ENCODE measurements at places on chromosomes 13 and 19.
A peak's percentile ranks its signal among the peaks of the same experiment; 100 is the strongest.

GRCh38 chr13:95494082-95494681, 58.3 kb upstream of the CLDN10 start:
- DNase-seq = peak; percentile 48

- no peak for DNase-seq
Measured at GRCh38 chr13:23268441-23268840, 87.7 kb downstream of the SGCG start.

DNA sequence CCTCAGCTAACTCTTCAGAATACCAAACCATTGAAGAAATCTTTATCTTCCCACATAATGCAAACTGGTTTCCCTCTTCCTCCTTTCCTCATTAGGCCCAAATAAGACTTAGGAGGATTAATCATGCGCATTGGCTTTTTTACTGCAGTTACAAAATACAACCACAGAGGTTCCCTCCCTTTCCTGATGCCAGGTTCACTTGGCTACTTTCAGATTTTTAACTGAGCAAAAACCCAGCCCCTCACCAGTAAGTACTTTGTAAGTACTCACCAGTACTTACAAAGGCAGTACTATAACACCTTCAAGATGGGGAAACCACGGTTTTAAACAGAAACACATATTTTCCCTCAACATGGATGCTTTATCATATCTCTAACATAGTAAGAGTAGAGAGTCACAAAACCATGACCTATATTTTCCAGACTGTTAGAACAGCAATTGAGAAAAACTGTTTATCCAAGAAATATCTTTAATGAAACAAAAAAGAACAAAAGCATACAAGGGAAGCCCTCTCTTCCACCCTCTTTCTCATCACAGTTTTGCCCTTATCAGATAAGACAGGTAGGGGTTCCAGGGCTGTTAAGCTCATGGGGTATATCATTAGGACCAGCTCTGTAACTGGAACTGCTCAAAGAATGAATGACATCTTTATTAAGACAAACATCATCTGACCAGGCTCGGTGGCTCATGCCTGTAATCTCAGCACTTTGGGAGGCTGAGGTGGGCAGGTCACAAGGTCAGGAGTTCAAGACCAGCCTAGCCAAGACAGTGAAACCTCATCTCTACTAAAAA, 12.7 kb downstream of the FOXO1 start:
- no peak for DNase-seq

DNA sequence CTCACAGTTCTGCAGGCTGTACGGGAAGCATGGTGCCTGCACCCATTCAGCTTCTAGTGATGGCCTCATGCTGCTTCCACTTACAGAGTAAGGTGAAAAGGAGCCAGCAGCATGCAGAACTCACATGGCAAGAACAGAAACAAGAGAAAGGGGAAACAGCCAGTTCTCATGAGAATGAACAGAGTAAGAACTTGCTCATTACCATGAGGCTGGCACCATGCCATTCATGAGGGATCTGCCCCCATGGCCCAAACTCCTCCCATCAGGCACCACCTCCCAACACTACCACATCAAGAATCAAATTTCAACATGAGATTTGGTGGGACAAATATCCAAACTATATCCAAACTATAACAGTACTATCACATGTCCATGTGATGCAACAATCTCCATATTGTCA, 72.1 kb downstream of the KATNAL1 start:
- DNase-seq = no peak

DNA sequence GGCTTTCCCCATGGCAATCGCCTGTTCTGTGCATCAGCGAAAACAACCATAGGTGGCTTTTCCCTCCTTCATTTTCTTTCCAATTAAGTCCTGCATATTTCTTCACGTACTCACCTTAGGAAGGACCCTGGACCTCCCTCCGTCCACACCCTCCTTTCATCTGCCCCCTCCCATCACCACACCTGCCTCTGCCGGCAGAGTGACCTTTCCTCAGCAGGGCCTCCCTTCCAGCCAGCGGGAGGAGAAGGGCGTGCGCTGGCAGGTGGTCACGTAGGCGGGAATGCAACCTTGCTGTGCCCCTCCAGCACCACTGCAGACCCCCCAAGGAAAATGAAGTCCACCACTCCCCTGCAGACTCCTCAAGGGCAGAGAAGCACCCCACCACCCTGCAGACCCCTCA, 61.1 kb downstream of the GSX1 start:
- DNase-seq = no peak

GRCh38 chr13:32471187-32471922, 43.4 kb upstream of the N4BP2L1 start:
- no peak for DNase-seq

GRCh38 chr13:114237415-114238112, 2.9 kb downstream of the CDC16 start:
- no peak for DNase-seq

- no peak for DNase-seq
Measured at GRCh38 chr19:49347835-49348234, 12.6 kb downstream of the CD37 start.

- DNase-seq = no peak
Measured at GRCh38 chr13:44386913-44387556, 13.4 kb downstream of the SERP2 start.

DNA sequence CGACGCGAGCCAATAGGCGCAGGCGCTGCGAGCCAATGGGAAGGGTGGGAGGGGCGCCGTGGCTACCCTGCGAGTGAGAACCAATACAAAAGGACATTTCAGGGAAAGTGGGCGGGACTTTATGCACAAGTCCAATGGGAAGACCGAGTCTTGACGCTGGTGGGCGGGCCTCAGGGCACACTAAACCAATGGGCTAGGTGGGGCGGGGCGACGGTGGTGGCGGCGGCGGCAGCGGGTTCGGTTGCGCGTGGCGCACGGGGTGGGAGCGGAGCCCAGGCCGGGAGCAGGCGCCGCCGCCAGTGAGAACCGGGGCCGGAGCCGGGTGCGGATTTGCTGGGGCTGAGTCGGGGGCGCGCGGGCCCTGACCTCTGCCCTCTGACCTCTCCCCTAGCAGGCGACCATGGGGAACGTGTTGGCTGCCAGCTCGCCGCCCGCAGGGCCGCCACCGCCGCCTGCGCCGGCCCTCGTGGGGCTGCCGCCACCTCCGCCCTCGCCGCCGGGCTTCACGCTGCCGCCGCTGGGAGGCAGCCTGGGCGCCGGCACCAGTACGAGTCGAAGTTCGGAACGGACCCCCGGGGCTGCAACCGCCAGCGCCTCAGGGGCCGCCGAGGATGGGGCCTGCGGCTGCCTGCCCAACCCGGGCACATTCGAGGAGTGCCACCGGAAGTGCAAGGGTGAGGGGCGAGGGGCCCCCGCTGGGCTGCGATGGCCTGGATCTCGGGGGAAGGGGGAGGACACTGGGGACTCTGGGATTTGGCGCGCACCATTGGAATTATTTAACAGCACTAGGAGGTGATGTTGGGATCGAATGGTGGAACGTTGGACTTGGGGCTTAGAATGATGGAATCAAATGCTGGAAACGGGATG, at the start of gene TOMM40:
TSS of gene TOMM40 (plus strand) at position 239 of the 867 bp plus-strand sequence. CDS start at position 401, 162 bp downstream.
- DNase-seq = peak; percentile 100
